ENCODE measurements at places on chromosomes 5 and 9.

DNA sequence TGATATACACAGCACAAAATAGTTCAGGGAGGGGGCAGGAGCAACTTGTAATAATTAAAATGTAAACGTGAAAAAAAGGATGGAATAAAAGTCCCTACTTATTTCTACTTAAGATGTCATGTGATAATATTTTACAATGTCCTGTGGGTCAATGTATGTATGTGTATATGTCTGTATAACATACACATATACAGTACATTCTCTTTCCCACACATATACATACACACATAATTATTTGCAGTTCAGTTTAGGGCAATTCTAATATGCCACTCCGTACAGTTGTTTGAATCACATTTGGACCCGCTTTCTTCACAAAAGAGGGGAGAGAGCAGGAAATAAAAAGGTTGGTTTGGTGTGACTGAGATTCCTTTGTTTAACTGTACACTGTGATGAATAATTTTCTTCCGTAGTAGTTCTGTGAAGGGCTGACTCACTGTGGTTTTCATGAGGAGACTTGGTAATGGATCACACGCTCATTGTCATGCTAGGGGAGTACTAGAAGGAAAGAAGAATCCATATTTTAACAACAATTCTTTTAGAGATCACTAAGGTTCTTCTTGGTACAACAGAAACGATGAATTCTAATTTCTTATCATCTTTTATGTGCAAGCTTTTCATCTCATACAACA lies 26.2 kb upstream of the ACOT12 start:
- DNase-seq = peak; percentile 79

- no peak for DNase-seq
These were observed 1576.5 kb downstream of the EFNA5 start for GRCh38 chr5:106094204-106094607.

- DNase-seq = no peak
These were observed 10.0 kb downstream of the OTULINL start for GRCh38 chr5:14591548-14591947.

DNA sequence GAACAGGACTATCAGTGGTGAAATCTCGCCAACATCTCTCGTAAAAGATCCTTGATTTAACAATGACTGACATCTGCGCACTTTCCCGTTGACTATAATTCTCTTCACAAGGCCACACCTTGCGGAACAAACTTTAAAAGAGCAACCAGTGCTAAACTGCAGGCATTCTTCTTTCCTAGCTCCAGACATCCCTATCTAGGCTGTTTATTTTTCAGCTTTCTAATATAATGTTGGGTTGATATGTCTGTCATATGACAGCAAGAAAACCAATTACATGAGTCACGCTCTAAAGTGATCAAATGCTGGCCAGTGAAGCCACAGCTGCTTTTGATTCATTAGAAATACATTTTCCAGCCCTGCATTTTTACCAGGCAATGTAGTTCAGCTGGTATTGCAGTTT lies 162.5 kb downstream of the ELAVL2 start:
- peak; percentile 55 for DNase-seq

DNA sequence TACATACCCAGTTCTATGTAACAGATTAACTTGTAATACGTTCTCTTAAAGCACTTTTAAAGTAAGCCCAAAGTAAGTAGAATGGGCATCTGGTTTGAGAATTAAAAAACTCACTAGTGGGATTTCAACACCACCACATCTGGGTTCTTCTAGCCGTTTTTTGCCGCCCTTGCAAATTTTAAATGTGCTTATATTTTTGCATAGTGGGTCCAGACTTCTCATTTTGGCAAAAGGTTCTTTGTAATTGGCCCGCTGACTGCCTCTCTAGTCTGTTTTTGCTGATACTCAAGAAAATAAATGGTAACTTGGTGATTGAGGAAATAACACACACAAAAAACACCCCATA lies 582 bp upstream of the FBXO4 start:
- DNase-seq = no peak

DNA sequence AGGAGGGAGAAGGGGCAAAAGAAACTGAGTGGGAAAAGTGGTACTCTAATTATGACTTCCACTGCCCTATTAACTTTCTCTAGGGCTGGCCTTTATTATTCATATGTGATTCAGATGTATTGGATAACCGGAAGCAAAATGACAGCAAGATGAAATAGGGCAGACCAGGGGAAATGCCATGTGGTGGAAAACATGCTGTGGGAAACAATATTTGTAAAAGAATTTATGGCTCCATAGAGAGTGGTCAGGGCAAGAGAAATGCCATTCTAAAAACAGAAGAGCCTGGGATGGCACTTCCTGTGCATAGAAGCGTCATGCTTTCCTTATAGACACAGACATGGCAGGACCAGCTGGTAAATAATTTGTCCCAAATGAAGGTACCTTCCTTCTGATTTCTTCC lies 67.7 kb downstream of the MEGF10 start:
- peak; percentile 39 for DNase-seq

DNA sequence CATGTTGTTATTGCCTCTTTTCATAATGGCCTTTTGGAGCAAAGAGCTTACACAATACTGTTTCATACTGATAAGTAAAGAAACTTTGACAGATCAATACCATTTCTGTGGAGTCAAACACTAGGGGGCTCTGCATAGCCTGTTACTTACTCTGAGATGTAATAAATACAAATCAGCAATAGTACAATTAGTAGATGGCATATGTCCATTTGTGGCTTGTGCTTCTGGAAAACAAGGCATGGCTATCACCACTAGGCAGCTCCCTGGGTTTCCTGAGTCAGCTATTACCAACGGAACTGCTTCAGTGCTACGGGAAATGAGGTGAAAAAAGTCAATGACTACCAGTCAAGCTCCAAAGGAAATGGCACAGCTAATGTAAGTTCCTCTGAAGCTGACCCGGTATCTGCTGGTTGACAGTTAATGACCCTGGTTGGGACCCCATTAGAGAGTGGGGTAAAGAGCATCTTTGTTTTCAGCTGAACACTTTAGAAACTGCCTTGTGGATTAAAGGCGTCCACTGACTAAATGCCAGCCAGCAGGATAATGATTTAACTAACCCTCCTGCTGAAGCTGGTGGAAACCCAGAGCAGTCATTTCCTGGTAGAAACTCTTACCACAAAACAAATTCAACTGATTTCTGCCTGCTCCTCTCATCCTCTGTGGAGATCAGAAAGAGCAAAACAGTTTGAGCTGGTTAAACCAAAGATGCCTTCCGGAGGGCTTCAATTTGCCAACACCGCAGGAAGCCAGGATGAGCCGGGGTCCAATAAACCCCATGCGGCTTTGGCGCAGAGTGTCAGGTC lies 69.0 kb upstream of the FAM169A start:
- DNase-seq = peak; percentile 52

DNA sequence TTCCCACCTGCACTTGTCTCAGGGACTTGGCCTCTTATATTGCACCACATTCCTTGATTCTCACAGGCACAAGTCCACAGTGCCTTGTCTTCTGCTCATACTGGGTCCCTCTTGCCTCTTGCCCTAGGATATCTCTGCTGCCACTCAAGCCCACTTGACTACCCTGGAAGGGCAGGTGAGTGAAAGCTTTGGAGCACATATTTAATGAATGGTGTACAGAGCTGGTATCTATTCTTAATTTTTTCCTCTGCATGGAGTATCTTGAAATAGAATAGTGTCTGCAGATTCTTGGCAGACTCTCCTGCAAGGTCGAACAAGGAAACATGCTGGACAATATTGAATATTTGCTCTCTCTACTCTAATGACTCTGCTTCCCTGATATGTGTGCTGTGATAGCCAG lies 1248.0 kb downstream of the MAT2B start:
- no peak for DNase-seq

DNA sequence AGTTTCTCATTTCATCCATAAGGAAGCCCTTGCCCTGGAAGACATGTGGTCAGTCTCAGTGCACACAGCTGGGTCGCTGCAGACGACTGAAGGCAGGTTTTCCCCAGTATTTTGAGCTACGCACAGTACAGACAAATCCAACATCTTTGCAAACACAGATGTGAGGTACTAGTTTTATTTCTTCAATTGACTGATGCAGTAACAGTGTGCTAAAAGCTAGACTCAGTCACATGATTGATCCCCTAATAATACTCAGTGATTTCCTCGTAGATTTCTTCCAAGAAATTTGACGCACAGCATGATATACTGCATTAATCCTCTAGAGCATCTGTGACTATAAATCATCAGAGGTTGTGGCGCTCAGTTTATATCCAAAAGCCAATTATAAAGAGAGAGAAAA lies 346.1 kb downstream of the DIRAS2 start:
- no peak for DNase-seq

- no peak for DNase-seq
These were observed 698.3 kb downstream of the MAT2B start for GRCh38 chr5:164203581-164204225.

Measured in fibroblast of skin of left quadriceps (primary cell).